ENCODE measurements at places on chromosomes 3 and 15. TPM values are rescaled to one million over a fixed set of nuclear protein-coding genes. Genes with fewer than 3 reads are reported as not detected.

Gene CAMP
- polyA plus RNA-seq: 0.12 TPM

Gene DUOXA2
- polyA plus RNA-seq: not detected

Gene PRR20G
- not detected for polyA plus RNA-seq

Gene TRIM71
- polyA plus RNA-seq: not detected

Gene AVEN
- 9.3 TPM for polyA plus RNA-seq

Gene FES
- 25.6 TPM for polyA plus RNA-seq

Gene KNL1
- 0.15 TPM for polyA plus RNA-seq

Gene CHRD
- polyA plus RNA-seq: 26.9 TPM
